ENCODE measurements at places on chromosomes 7 and 10. TPM values are rescaled to one million over a fixed set of nuclear protein-coding genes. Genes with fewer than 3 reads are reported as not detected.

Gene MRC1
- total RNA-seq = not detected

Gene LRRC18
- total RNA-seq = not detected

Gene GPR146
- 9.8 TPM for total RNA-seq

Gene ATP5MK
- total RNA-seq = 261 TPM

Gene OLAH
- 9.9 TPM for total RNA-seq

Gene YWHAG
- total RNA-seq = 62.5 TPM

Gene CALHM1
- total RNA-seq = 0.25 TPM

Gene OR6B1
- total RNA-seq = not detected

Gene CFAP46
- not detected for total RNA-seq

Gene IL6
- total RNA-seq = 5.8 TPM

Gene ZP3
- 8.0 TPM for total RNA-seq

Gene FAM25C
- total RNA-seq = not detected

Gene ZC3HAV1
- total RNA-seq = 143 TPM

Gene LIPK
- not detected for total RNA-seq

Gene TMEM178B
- 2.6 TPM for total RNA-seq

Gene CHAT
- total RNA-seq = not detected

Gene SOSTDC1
- total RNA-seq = not detected

Gene GPR158
- not detected for total RNA-seq

Gene PHYHIPL
- total RNA-seq = not detected

Gene RTKN2
- total RNA-seq = 8.3 TPM

Gene NUDT13
- 1.2 TPM for total RNA-seq

Gene AVL9
- total RNA-seq = 34.6 TPM

Gene SLK
- total RNA-seq = 28.1 TPM

Gene ZNF22
- 26.5 TPM for total RNA-seq

Gene TUBAL3
- not detected for total RNA-seq

Gene CUBN
- total RNA-seq = 2.2 TPM

Gene PHKG1
- 1.9 TPM for total RNA-seq

Gene NME8
- total RNA-seq = not detected

Gene TMEM196
- not detected for total RNA-seq

Gene STN1
- total RNA-seq = 48.4 TPM

Gene RBM20
- 0.13 TPM for total RNA-seq

Gene LRRC4
- not detected for total RNA-seq

Gene PRF1
- total RNA-seq = 63.5 TPM

Gene TDRD1
- total RNA-seq = 0.55 TPM

Gene OR13A1
- not detected for total RNA-seq

Gene TFEC
- 0.20 TPM for total RNA-seq

Gene IL15RA
- 16.5 TPM for total RNA-seq

Gene CYP3A4
- not detected for total RNA-seq

Gene ELMO1
- 92.3 TPM for total RNA-seq

Gene ARHGAP22
- total RNA-seq = not detected

Gene PGAM2
- total RNA-seq = 0.25 TPM

Gene SLC16A9
- total RNA-seq = 0.05 TPM

Gene CALHM2
- total RNA-seq = 108 TPM

Gene PSAP
- 166 TPM for total RNA-seq

Gene CDNF
- 0.65 TPM for total RNA-seq

Gene ZPBP
- total RNA-seq = not detected

Gene PTF1A
- not detected for total RNA-seq

Gene WNT8B
- total RNA-seq = 0.24 TPM

Gene CDC14C
- total RNA-seq = not detected

Gene LRWD1
- 15.8 TPM for total RNA-seq

Gene ST8SIA6
- 2.3 TPM for total RNA-seq
